Aorta (tissue), 5 donors: ENCODE measurements at places on chromosomes 2 and 18. TPM values are rescaled to one million over a fixed set of nuclear protein-coding genes. Genes with fewer than 3 reads are reported as not detected.

DNA sequence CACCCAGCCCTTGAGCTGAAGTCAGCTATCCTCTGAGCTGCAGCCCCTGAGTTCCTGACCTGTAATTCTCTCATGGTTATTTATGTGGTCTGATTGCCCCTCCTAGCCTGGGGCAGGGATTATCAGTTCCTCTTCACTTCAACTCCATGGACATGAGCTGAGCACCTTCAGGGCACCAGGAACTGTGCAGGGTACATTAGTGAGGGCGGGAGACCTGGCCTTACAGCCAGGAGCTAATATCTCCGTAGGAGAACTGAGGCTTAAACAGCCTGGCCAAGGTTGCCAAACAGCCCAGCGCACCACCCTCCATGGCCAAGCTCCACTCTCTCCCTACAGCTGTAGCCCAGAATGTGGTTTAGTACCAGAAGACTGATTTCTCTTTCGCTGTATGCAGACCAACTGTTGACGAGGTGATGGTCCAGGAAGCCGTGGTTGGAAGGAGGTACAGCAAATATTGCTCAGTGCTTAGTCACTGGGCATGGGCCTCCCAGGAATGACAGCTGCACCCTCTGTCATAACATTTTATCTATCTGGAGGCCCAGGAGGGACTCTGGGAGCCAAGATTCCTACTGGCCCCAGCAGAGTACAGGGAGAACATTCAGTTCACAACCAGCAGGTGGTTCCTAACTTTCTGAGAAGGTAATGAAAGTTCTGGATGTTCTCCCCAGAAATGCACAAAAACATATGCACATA lies 228.7 kb upstream of the SIX2 start:
- DNase-seq, result peak; percentile 65
- no peaks in the 10 kb centered on the region for H3K4me1 ChIP-seq
- no peak overlapping the region for H3K27ac ChIP-seq
- no peaks in the 10 kb centered on the region for H3K27me3 ChIP-seq
- H3K4me3 ChIP-seq, result no peak overlapping the region
- H3K36me3 ChIP-seq, result no peaks in the 10 kb centered on the region

- no peak for DNase-seq
- no peaks in the 10 kb centered on the region for H3K36me3 ChIP-seq
- H3K27ac ChIP-seq, result no peak overlapping the region
- H3K4me3 ChIP-seq, result no peak overlapping the region
- no peaks in the 10 kb centered on the region for H3K27me3 ChIP-seq
Observed at GRCh38 chr18:54558609-54559585, 32.1 kb upstream of the DYNAP start.

The NEB gene
- 2.2 TPM for polyA plus RNA-seq

The SKOR2 gene
- not detected for polyA plus RNA-seq

DNA sequence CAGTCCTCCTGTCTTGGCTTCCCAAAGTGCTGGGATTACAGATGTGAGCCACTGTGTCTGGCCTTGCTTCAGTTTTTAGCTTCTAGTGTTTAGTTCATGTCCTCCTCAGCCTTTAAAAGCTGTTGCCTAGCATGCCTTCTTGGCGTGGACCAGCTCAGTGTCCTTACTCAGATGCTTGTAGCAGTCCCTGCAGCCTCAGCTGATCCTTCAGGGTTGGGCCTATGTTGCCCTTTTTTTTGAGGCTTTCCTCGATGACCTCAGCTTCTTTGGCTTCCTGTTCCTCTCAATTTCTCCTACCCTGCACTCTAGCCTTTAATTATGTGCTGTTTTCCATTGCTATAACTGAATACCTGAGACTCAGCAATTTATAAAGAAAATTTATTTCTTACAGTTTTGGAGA lies 57.7 kb downstream of the TANC1 start:
- no peak for DNase-seq
- no peak overlapping the region for H3K27ac ChIP-seq
- H3K27me3 ChIP-seq, result no peaks in the 10 kb centered on the region

The SAG gene
- polyA plus RNA-seq, result not detected

The IKZF2 gene
- 1.4 TPM for polyA plus RNA-seq

The SRD5A2 gene
- polyA plus RNA-seq, result not detected

- H3K27ac ChIP-seq, result no peak overlapping the region
- no peak overlapping the region for H3K4me3 ChIP-seq
- no peak for DNase-seq
- no peaks in the 10 kb centered on the region for H3K4me1 ChIP-seq
- no peaks in the 10 kb centered on the region for H3K36me3 ChIP-seq
Observed at GRCh38 chr2:54891909-54892308, 158.3 kb downstream of the RTN4 start.

GRCh38 chr2:220296174-220296573 lies 668.7 kb downstream of the SLC4A3 start:
- H3K4me3 ChIP-seq, result no peak overlapping the region
- H3K4me1 ChIP-seq, result no peaks in the 10 kb centered on the region

- H3K27me3 ChIP-seq, result peaks cover 3% of the 10 kb centered on the region
- H3K4me3 ChIP-seq, result no peak overlapping the region
- H3K27ac ChIP-seq, result no peak overlapping the region
- no peaks in the 10 kb centered on the region for H3K36me3 ChIP-seq
- no peak for DNase-seq
- no peaks in the 10 kb centered on the region for H3K4me1 ChIP-seq
Observed at GRCh38 chr2:143690235-143690634, 561.0 kb downstream of the ARHGAP15 start.

DNA sequence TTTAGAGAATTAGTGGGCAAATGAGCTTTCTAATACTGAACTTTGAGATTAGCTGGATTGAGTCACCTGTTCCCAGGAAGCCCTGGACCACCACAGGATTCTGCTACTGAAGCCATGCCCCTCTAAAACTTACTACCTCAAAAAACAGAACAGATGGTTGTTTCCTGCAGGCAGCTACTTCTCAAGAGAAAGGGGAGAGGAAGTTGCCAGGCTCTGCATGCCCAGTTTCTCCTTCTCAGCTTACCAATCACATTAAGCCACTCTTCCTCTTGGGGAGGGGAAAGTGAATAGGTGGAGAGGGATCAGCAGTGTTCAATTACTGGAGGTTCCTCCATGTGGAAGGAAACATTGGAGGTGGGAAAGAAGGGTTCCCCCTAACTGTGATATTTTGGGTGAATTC lies 24.9 kb upstream of the C1GALT1C1L start:
- H3K36me3 ChIP-seq, result no peaks in the 10 kb centered on the region
- H3K27ac ChIP-seq, result no peak overlapping the region
- no peak overlapping the region for H3K4me3 ChIP-seq
- H3K27me3 ChIP-seq, result no peaks in the 10 kb centered on the region
- H3K4me1 ChIP-seq, result no peaks in the 10 kb centered on the region

The ATP6V1C2 gene
- 2.5 TPM for polyA plus RNA-seq

The KATNAL2 gene
- polyA plus RNA-seq, result 1.8 TPM

The SPAG16 gene
- 36.1 TPM for polyA plus RNA-seq

GRCh38 chr2:193695367-193695766 lies 1500.6 kb upstream of the TMEFF2 start:
- no peak overlapping the region for H3K27ac ChIP-seq
- no peak for DNase-seq
- H3K27me3 ChIP-seq, result no peaks in the 10 kb centered on the region
- no peak overlapping the region for H3K4me3 ChIP-seq
- H3K4me1 ChIP-seq, result no peaks in the 10 kb centered on the region

GRCh38 chr2:200318940-200319435 lies 12.5 kb downstream of the SPATS2L start:
- H3K4me1 ChIP-seq, result peaks cover 3% of the 10 kb centered on the region
- no peaks in the 10 kb centered on the region for H3K36me3 ChIP-seq
- no peak overlapping the region for H3K4me3 ChIP-seq
- H3K27me3 ChIP-seq, result no peaks in the 10 kb centered on the region
- no peak for DNase-seq

The GPAT2 gene
- polyA plus RNA-seq, result 3.5 TPM

GRCh38 chr2:235493402-235493774 lies 455 bp upstream of the AGAP1 start:
- H3K27me3 ChIP-seq, result no peaks in the 10 kb centered on the region
- no peaks in the 10 kb centered on the region for H3K4me1 ChIP-seq
- no peak for DNase-seq

- no peaks in the 10 kb centered on the region for H3K36me3 ChIP-seq
- no peaks in the 10 kb centered on the region for H3K4me1 ChIP-seq
- no peak overlapping the region for H3K27ac ChIP-seq
- no peak for DNase-seq
- no peaks in the 10 kb centered on the region for H3K27me3 ChIP-seq
Observed at GRCh38 chr2:47720036-47720435, 62.9 kb upstream of the MSH6 start.

The ANAPC1 gene
- polyA plus RNA-seq, result 6.3 TPM

- no peak overlapping the region for H3K27ac ChIP-seq
- H3K27me3 ChIP-seq, result no peaks in the 10 kb centered on the region
- no peaks in the 10 kb centered on the region for H3K4me1 ChIP-seq
- no peak for DNase-seq
- no peaks in the 10 kb centered on the region for H3K36me3 ChIP-seq
- no peak overlapping the region for H3K4me3 ChIP-seq
Observed at GRCh38 chr2:216632346-216632951, 771 bp upstream of the IGFBP2 start.

The DNAJC5G gene
- polyA plus RNA-seq, result 2.3 TPM

DNA sequence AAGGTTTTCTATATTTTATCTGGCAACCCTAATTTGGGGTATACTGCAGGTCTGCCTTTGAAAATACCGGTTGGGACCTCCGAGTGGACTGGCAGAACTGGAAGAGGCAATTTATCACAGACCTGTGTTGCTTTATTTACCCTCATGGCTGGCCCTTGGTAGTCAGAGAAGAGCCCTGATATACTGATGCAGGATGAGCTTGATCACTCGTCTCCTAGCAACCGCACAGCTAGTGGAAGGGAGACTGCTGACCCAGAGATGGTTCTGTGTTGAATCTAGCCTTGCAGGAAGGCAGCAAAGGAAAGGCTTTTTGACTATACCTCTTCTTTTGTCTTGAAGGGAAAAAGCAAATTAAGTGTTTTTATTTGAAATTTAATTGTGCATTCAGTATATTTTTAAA lies 154.7 kb downstream of the EML6 start:
- no peak for DNase-seq
- H3K27ac ChIP-seq, result no peak overlapping the region
- H3K27me3 ChIP-seq, result no peaks in the 10 kb centered on the region
- no peaks in the 10 kb centered on the region for H3K4me1 ChIP-seq
- H3K36me3 ChIP-seq, result no peaks in the 10 kb centered on the region
- no peak overlapping the region for H3K4me3 ChIP-seq

The CCDC121 gene
- 4.5 TPM for polyA plus RNA-seq

DNA sequence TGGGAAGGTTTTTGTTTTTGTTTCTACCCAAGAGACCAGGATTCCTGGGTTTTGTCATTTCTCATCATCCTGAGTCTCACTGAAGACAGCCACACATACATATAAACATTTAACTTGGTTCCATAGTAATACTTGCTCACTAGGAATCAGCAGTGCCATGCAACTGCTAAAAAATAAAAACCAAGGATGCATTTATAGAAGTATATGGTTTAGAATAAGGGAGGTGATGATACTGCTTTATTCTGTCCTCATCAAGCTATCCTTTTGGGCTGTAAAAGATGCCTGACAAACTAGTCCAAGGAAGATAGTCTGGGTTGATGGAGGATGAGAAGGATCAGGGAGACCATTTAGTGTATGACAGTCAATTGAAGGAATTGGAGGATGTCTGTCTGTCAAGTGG lies 740 bp downstream of the SPATA3 start:
- H3K4me1 ChIP-seq, result no peaks in the 10 kb centered on the region
- DNase-seq, result no peak

DNA sequence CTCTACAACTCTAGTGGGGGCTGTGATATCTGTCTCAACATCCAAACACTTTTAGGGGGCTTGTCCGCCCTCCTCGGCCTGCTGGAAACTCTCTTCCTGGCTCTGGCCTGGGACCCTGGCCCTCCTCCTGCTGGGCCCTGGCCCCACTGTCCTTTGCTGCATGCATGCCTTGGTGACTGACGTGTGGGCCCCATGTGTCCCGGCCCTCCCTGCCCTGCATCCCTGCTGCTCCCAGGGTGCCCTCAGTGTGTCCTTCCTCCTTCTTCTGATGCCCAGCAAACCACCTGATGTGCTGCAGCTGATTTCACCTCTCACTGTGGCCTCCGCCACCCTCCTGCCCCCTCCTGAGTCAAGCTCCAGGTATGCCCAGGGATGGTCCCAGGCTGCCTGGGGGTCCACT lies 101.7 kb downstream of the SEPTIN10 start:
- H3K4me1 ChIP-seq, result no peaks in the 10 kb centered on the region
- H3K27me3 ChIP-seq, result no peaks in the 10 kb centered on the region
- H3K4me3 ChIP-seq, result no peak overlapping the region
- H3K36me3 ChIP-seq, result no peaks in the 10 kb centered on the region

The PRKCE gene
- polyA plus RNA-seq, result 1.5 TPM

The TMEM150A gene
- polyA plus RNA-seq, result 27.8 TPM

DNA sequence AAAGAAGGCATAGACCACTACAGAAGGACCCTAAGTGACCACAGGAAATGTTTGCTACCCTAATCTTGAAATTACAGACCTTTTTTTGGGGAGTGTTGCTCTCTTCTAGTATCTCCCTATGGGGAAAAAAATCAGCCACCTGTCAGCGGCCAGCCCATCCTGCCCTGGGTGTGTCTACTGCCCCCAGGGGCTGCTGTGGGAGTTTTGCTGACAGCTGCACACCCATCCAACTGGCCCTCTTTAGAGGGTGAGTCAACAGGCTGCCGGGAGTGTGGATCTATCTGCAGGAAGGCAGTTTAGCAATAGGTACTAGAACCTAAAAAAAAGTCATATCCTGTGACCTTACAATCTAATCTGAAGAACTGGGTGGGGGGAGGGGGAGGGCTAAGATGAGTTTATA lies 796 bp upstream of the DYSF start:
- no peak overlapping the region for H3K4me3 ChIP-seq
- H3K4me1 ChIP-seq, result no peaks in the 10 kb centered on the region
- DNase-seq, result no peak
- no peak overlapping the region for H3K27ac ChIP-seq
- no peaks in the 10 kb centered on the region for H3K27me3 ChIP-seq
- H3K36me3 ChIP-seq, result no peaks in the 10 kb centered on the region

The LYPD6B gene
- 0.26 TPM for polyA plus RNA-seq

- H3K36me3 ChIP-seq, result no peaks in the 10 kb centered on the region
- no peak overlapping the region for H3K4me3 ChIP-seq
- H3K27ac ChIP-seq, result no peak overlapping the region
- no peaks in the 10 kb centered on the region for H3K4me1 ChIP-seq
- no peaks in the 10 kb centered on the region for H3K27me3 ChIP-seq
Observed at GRCh38 chr2:101401326-101401665, 14.0 kb upstream of the CREG2 start.

GRCh38 chr2:104092886-104093285 lies 761.0 kb upstream of the POU3F3 start:
- no peaks in the 10 kb centered on the region for H3K36me3 ChIP-seq
- H3K4me3 ChIP-seq, result no peak overlapping the region
- no peaks in the 10 kb centered on the region for H3K4me1 ChIP-seq

The TSGA10 gene
- polyA plus RNA-seq, result 2.9 TPM

DNA sequence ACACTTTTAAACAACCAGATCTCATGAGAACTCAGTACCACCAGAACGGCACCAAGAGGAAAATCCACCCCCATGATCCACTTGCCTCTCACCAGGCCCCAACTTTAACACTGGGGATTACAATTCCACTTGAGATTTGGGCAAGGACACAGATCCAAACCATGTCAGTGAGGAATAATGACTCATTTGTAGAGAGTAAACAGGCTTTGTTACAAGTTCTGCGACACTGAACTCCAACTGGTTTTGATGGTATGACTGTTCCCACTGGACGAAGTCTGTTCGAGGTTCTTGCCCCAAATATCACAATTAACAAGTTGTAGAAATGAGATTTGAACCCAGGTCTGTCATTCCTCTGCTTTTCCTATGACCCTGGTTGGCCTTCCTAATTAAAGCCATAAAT lies 718.1 kb upstream of the ID2 start:
- no peak overlapping the region for H3K4me3 ChIP-seq
- no peak for DNase-seq
- H3K27me3 ChIP-seq, result no peaks in the 10 kb centered on the region
- no peaks in the 10 kb centered on the region for H3K36me3 ChIP-seq
- H3K4me1 ChIP-seq, result no peaks in the 10 kb centered on the region

The ATF2 gene
- 21.5 TPM for polyA plus RNA-seq
